Activated naive CD8-positive, alpha-beta T cell treated with anti-CD3 and anti-CD28 coated beads, Interleukin-2, amount 10 ng/mL, durations not matched to agents 7 days and 5 days (primary cell): ENCODE measurements at places on chromosomes 6 and 20. TPM values are rescaled to one million over a fixed set of nuclear protein-coding genes. Genes with fewer than 3 reads are reported as not detected.

DNA sequence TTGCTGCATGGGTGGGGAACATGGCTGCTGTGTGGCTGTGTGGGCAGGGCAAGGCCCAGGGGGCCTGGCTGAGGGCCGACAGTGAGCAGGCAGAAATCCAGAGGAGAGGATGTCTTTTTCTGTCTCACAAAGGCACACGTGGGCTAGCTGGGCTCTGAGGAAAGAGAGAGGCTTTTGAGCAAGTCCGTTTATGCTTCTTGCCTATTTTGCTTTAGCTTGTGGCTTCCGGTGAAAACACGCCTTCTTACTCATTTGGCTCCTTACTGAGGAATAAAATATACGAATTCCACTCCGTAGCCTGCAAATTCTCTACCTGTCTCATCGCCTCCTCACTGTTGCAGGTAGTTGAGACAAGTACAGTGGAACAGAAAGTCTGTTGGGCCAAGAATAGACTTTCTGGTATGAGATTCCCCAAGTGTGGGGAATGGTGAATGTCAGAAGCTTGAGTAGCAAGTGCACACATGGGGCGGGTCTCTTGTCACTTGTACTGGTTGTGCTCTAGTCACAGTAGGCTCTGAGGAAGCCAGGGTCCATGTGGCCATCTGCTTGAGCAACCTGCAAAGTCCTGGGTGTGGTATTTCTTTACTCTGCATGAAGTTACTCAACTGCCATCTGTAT lies 28.4 kb downstream of the WRNIP1 start:
- no peak for DNase-seq

DNA sequence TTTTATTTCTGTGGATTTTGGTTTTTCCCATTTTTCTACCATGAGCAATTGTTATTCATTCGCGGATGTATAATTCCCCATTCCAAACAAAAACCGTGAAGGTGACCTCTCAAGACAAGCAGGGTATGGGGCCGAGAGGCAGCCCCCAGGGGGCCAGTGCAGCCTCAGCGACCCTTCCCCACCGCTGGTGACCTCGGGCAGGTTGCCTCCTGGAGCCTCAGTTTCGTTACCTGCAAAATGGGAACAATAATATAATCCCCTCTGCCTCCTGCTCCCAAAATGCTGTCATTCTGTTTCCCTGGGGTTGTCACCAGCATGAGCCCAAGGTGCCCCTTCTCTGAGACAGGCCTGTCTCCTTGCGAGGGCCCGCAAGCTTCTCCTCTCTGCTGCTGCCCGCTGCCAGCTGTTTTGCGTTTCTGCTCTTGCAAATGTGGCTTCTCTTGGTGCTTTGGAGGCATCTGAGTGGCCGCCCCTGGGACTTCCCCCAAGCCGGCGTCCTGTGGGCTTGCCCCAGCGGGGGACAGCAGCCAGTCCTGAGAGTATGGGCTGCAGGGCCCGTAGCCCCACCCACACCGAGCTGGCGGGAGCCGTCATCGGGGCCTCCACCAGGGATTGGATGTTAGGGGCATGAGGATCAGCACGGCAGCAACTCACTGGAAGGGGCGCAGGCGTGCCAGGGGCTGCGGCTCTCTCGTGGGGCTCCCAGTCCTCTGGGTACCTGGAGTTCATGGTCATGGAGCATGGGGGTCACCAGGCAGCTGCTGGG lies 161.9 kb downstream of the TAF4 start:
- no peak for DNase-seq

DNA sequence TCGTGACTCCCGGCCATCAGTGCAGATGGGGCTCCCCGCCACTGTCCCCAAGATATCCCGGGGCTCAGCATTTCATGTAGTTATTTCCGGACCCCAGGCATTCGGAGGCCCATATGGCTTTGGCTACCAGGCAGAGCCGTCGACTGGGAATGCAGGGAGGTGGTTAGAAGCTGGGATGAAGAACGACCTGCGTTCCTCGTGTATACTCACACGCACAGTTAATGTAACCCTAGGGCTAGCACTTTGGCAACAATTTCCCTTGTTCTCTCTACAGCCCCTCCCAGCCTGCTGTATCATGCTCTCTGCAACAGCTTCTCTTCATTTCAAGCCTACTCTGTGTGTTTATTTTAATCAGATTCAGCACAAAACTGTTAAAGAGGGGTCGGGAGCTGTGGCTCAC lies 240.4 kb downstream of the MYLK4 start:
- no peak for DNase-seq

The ADAM33 gene
- total RNA-seq: not detected

The PRL gene
- total RNA-seq: not detected

The B3GAT2 gene
- 0.06 TPM for total RNA-seq
